ENCODE measurements at places on chromosomes 5 and 9.

GRCh38 chr9:73042155-73042554, 89.3 kb upstream of the ALDH1A1 start:
- no peak for DNase-seq

GRCh38 chr9:78904686-78905085, 607.8 kb downstream of the PSAT1 start:
- DNase-seq = no peak

GRCh38 chr5:177353093-177353492, 1.6 kb upstream of the LMAN2 start:
- DNase-seq = no peak

- DNase-seq = no peak
Observed at GRCh38 chr5:80105698-80106439, 70.7 kb downstream of the THBS4 start.

DNA sequence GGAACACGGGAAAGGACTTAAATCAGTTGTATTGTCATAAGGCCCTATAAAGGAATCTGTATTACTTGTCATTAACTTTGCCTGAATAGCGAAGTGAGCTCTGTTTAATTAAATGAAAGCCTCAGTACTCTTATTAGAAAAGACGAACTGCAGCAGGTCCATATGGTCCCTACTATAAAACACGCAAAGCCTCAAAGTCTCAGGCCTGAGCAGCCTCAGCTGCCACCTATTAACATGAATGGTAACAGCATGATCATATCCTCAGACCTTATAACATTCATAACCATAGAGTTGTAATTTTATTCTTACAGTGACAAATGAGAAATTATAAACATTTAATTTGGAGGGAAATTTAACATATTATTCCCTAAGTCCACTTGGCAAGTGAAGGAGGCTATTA, 1113.7 kb upstream of the WWC1 start:
- DNase-seq = no peak

GRCh38 chr5:15026944-15027343, 155.4 kb upstream of the ANKH start:
- DNase-seq = no peak

Measured in amygdala (tissue), 56 donors.